Left colon (tissue), 2 donors: ENCODE measurements at places on chromosomes 3 and 15. TPM values are rescaled to one million over a fixed set of nuclear protein-coding genes. Genes with fewer than 3 reads are reported as not detected.

DNA sequence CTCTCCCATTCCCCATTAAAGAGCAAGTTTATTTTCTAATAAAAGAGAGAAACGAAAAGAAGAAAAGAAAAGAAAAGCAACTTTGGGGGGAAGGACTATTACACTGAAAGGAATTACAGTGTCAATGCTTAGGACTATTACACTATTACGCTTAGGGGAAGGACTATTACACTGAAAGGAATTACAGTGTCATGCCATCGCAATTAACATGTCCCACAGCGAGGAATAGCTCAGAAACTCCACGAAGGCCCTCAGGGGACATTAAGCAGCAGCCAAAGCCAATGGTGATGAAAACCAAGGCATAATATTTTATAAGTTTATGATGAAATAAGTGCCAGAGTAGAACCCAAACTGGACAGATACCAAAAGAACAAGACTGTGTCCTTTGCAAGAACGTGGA is 22.1 kb upstream of the DET1 start:
- DNase-seq, result no peak

DNA sequence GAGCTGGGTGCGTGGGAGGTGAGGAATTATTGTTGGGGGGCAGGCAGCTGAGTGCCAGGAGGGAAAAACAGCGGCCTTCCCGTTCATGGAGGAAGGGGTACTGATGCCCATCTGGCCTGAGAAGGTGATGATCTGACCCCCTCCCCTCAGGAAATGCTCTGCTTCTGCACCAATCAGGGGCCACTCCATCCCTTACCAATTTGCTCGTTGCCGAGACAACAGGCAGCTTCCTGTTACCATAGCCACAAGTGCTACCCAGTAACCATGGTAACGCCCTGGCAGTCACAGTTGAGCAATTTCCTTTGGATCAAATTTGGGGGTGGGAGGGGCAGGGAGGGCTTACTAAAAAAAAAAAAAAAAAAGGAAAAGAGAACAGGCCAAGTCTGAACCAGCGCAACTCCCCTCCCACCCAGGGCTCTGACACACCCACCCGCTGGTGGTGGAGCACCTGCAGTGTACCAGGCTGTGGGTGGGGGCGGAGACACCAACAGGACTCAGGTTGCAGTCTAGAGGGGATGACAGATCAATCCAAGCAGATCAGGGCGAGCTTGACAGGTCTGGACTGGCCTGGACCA is 13.7 kb downstream of the CELF6 start:
- DNase-seq, result no peak

- DNase-seq, result no peak
Observed at GRCh38 chr3:77436908-77437307, 397.0 kb downstream of the ROBO2 start.

Gene TTLL13
- total RNA-seq, result 0.47 TPM

Gene NPAP1
- not detected for total RNA-seq
